ENCODE measurements at places on chromosomes 6 and 20.

- no peak for DNase-seq
Observed at GRCh38 chr6:83514466-83514865, 2.1 kb downstream of the PRSS35 start.

GRCh38 chr6:76881414-76881813 is 581.9 kb downstream of the HTR1B start:
- no peak for DNase-seq

- DNase-seq: no peak
Observed at GRCh38 chr6:86355271-86355670, 582.1 kb upstream of the HTR1E start.

DNA sequence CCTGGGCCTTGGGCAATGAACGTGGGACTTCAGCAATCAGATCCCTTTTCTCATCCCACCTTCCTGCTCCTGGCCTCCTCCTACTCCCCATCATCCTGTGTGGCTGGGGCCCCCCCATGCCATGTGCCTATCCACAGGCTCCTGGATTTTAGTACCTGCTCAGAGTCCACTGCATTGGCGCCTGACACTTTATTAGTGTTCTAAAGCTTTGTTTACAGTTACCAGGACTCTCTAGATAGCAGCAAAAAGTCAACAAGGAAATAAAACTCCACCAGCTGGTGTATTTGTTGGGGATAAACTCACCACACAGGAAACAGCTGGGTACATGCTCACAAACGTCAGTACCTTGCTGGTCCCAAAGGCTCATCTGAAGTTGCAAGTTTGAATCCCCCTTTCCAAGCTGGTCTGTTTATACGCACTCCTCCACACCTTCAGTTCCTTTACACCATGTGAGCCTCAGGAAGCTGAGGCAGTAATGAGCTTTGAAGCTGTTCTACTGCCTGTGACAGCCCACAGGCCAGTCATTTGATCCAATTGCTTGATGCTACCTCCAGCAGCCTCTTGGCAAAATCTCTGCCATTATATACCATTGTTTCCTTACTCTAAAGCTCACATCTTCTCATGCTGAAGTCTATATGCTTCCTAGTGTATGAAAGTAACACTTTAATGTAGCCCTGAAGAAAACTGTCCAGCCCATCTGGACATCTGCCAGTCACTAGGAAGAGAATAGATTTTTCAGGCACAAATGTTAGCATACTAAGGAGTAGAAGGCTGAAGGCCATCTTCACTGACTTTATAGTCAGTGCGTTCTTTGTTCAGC is 76.6 kb downstream of the ANKEF1 start:
- no peak for DNase-seq

GRCh38 chr6:127635091-127635490 is 58.1 kb downstream of the C6orf58 start:
- DNase-seq: no peak

GRCh38 chr20:63755933-63756647 is 16.5 kb downstream of the SLC2A4RG start:
- DNase-seq: no peak

DNA sequence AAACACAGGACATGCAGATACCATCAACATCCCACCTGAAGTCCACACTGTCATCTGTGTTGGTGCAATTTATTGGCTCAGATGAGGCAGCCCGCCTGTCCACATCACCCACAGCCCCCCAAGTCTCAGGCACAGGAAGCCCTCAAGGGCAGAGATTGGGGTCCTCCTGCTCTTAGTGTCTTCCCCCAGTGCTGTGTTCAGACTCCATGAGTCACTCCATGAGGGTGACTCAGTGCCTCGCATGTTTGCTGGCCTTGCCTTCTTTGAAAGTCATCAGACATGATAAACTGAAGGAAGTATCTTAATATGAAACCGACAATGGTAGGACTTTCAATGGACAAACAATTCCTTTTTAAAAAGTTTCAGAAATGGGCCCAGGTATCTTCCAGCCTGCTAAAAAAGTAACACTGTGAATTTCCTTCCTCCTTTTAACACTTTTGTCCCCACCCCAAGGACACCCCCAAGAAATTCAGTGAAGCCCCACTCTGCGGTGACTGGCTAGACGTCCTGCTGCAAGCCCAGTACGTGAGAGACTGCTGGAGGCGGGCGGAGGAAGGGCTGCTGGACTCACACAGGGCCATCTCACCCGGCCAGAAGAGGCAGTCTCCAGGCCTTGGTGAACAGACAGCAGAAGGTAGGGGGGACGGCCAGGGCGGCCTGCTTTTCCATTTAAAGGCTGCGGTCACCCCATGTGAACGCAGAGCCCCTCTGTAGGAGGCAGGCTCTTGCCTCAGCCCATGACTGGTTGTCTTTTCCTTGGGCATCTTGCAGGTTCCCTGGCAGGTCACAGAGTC is 43.0 kb upstream of the KCNK16 start:
- no peak for DNase-seq

DNA sequence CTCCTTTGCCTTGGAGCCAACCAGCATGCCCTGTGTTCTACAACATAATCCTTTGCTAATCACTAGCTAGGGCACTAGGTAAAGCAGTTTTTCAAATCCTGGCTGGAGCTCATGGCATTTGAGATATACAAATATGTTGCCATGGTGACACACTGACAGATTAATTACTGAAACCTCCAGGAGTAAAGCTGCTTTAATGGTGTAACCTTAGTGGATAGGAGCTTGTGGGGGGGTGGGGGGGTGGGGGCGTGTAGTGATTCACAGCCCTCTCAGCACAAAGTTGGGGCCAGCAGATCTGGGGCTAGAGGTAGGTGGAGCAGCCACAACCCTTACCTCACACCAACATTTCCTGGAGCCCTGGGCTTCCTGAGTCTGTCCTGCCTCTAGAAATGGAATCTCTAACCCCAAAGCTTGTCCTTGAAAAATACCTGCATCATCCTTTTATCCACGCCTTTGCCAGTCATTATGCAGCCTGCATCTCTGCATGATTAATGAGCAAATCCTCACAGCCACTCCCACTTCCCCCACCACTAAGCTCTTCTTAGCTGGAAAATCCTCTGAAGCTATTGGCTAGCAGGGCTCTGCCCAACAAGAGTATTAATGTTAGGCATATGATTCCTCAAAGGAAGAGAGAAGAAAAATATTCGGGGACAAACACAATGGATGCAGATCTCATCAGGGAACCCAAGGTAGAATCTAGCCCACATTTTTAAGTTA is 84.5 kb upstream of the PRND start:
- no peak for DNase-seq

- DNase-seq: no peak
Observed at GRCh38 chr6:12545619-12546409, 170.8 kb upstream of the PHACTR1 start.

- no peak for DNase-seq
Observed at GRCh38 chr6:105608711-105609374, 206.0 kb upstream of the PREP start.

GRCh38 chr6:111714416-111715270 is 109.0 kb upstream of the TRAF3IP2 start:
- no peak for DNase-seq

DNA sequence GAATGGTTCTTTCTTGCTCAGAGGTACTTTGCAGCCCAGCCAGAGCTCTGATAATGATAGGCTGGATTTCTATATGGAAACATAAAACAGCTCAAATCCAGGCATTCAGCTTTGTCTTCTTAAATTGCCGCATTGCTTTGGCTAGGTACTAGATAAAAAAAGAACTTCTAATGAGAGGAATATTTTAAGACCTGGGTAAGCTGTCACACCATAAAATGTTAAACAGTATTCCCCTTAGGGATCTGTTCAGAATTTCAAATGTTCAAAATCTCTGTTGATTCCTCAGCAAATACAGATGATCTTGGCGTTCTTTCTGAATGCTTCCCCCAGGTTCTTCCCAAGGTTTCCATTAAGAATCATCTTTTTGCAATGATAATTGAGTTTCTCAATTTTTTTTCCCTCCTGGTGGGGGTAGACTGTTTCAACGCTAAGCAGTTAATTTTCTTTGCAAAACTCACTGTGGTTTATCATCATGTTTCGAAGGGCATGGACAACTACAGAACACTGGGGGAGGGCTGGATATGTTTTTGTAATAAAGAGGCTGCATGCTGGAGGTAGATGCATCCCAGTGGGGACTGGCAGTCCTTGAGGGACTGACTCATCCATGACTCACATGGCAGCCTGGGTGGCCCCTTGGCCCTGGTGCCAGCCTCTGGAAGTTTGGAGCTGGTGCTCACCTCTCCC is 31.0 kb downstream of the TIAM2 start:
- DNase-seq: no peak

DNA sequence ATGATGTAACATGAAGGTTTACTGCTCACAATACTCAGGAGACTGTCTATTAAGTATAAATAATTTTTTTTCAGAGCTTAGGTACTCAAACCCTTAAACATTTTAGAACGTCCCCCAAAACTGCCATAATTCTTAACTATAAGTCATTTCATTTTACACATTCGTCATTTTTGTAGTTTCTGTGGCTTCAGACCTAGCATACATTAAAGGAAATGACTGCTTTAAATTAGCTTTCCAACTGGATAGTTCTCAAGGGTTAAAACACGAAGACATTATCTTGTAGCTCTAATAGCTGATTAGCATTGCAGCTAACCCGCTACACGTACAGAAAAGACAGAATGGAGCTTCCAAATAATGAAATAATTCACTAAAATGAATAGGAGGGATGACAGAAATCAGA is 24.9 kb upstream of the PLN start:
- no peak for DNase-seq

DNA sequence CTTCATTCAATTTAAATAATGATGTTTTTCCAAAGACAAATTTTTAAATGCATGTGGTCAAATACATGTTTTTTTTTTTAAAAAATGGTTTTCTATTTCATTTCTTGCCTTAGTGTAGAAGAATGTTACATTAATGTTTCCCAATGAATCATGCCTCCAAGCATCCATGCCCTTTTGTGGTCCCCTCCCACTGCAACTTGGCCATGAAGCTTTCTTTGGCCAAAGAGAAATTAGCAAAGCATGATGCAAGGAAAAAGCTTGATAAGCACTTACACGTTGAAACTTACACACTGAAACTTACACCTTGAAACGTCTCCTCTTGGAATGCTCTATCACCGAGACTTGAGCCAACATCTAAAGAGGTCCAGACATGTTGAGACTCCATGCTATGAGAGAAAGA is 93.0 kb upstream of the ELOVL5 start:
- no peak for DNase-seq

DNA sequence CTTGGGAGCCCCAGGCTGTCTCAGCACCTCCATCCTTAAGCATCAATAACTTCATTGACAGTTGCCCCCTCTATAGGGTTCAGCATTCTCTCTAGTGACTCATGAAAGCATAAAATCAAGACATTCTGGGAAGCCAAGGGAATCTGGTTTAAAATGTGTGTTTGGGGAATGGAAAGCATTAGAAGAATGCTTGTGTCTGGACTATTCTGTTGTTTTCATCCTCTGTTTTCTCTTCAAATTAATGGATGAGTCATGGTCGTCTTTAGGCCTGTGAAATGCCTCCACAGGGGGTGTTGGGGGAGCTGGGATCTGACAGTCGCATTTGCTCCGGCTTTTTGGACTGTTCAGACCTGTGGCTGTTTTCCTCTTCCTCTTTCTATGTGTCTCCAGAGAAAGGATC is 279.7 kb downstream of the CDC5L start:
- DNase-seq: no peak

- no peak for DNase-seq
Observed at GRCh38 chr6:1244941-1245340, 67.0 kb upstream of the FOXQ1 start.

GRCh38 chr6:167238694-167239467 is 52.2 kb upstream of the UNC93A start:
- DNase-seq: no peak

DNA sequence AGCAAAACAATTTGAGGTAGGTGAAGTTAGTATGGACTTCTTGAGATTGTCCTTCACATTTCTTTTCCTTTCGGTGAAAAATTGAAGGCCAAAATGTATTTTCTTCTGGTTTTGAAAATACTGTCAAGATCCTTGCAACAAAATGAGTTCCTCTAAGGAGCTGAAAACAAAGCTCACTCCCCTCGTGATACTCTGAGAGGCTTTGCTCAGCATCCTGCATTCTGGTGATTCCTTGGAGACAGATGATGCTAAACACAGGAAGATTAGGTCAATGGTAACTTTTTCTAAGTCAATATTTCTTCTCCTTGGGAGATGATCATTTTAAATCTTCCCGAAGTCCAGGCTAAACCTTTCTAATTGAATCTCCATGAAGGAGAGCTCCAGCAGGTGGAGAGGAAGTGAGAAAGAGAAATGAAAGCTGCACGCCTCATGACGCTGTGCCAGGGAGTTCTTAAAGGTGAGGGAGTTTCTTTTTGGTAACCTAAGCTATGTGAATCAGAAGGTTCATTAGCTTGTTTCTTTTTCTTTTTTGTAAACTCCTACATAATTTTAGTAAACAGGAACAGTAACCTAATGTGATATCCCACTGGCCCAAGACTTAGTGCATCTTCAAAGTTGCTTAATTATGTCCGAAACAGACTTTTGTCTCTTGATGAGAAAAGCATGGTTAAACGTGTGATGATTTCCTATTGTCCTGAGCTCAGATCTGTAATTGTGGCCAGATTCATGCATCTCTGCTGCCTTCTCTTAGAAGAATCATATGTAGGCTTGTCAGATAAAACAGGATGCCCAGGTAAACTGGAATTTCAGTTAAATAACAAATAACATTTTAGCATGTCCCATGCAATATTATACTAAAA is 15.0 kb downstream of the ESR1 start:
- no peak for DNase-seq

Data from activated gamma-delta T cell treated with Interleukin-2 at 50 U/mL for 16 hours (primary cell).